Thoracic aorta (tissue), 2 donors: ENCODE measurements at places on chromosomes 12 and 14. TPM values are rescaled to one million over a fixed set of nuclear protein-coding genes. Genes with fewer than 3 reads are reported as not detected.
A peak's percentile ranks its signal among the peaks of the same experiment; 100 is the strongest.

GRCh38 chr14:90607141-90607540, 209.1 kb downstream of the TTC7B start:
- H3K4me3 ChIP-seq = no peak overlapping the region
- no peaks in the 10 kb centered on the region for H3K36me3 ChIP-seq
- no peak overlapping the region for H3K27ac ChIP-seq
- no peaks in the 10 kb centered on the region for H3K27me3 ChIP-seq
- DNase-seq = no peak

GRCh38 chr12:86551146-86551571, 295.0 kb upstream of the MGAT4C start:
- H3K4me1 ChIP-seq = peaks cover 20% of the 10 kb centered on the region
- no peaks in the 10 kb centered on the region for H3K27me3 ChIP-seq
- peak; percentile 71 for DNase-seq

GRCh38 chr12:113208041-113208934, 13.0 kb upstream of the TPCN1 start:
- DNase-seq = no peak
- H3K36me3 ChIP-seq = no peaks in the 10 kb centered on the region
- H3K27me3 ChIP-seq = no peaks in the 10 kb centered on the region

DNA sequence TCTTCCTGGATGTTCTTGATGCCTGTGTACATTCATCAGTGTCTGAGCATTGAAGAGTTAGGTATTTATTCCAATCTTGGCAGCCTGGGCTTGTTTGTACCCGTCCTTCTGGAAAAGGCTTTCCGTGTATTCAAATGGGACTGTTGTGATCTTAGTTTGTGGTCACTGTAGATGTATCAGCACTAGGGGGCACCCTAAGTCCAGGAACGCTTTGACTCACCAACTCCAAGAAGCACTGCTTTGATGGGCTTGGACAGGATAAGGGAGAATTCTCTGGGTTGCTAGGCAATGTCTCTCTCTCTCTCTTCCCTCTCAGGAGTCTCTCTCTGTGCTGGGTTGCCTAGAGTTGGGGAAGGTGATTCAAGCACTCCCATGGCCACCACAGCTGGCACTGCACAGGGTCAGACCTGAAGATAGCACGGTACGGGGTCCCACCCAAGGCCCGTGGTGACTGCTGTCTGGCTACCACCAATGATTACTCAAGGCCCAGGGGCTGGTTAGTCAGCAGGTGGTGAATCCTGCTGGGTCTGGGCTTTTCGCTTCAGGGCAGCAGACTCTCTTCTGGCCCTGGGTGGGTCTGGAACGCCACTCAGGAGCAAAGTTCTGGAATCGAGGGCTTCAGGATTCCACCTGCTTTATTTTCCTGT, 211.1 kb upstream of the RGS6 start:
- no peak overlapping the region for H3K4me3 ChIP-seq
- H3K4me1 ChIP-seq = peaks cover 20% of the 10 kb centered on the region
- H3K36me3 ChIP-seq = no peaks in the 10 kb centered on the region

GRCh38 chr12:31494455-31494854, 96.5 kb downstream of the DENND5B start:
- no peak overlapping the region for H3K4me3 ChIP-seq
- peaks cover 51% of the 10 kb centered on the region for H3K4me1 ChIP-seq
- H3K36me3 ChIP-seq = no peaks in the 10 kb centered on the region
- no peak overlapping the region for H3K27ac ChIP-seq
- H3K27me3 ChIP-seq = no peaks in the 10 kb centered on the region

DNA sequence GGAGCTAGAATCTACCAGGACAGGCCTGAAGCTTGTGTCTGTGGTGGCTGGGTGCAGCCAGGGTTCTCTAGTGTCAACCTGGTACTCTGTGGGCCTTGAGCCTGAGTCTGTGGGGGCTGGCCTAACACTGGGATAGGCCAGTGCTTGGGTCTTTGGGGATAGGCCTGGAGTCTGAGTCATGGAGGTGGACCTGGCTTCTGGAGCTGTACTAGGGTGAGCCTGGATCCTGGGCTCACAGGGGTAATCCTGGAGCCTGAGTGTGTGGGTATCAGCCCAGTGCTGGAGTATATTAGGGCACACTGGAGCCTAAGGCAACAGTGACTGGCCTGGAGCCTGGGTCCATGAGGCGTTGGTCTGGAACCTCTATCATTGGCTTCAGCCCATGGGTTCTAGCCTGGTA, 182.5 kb upstream of the NPAS3 start:
- H3K27me3 ChIP-seq = no peaks in the 10 kb centered on the region
- H3K27ac ChIP-seq = no peak overlapping the region
- no peak overlapping the region for H3K4me3 ChIP-seq
- peaks cover 26% of the 10 kb centered on the region for H3K4me1 ChIP-seq
- no peak for DNase-seq

DNA sequence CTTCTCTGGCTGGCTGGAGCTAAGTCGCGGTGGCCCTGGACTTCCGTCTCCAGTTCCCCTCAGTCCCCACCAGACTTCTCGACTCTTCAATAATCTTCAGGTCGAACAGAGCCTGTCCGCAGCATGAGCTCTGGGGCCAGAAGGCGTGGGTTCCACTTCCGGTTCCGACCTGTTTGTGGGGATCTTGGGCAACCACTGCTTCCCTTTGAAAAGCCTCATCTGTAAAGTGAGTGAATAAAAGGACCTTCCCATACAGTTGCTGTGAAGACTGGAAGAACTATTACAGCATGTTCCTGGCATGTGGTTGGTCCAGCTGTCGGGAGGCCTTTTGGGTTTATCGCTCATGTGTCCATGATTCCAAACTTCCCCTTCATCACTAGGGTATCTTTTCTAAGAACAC, 19.4 kb downstream of the ADGRD1 start:
- H3K4me3 ChIP-seq = no peak overlapping the region
- H3K4me1 ChIP-seq = no peaks in the 10 kb centered on the region
- H3K27me3 ChIP-seq = no peaks in the 10 kb centered on the region
- DNase-seq = no peak

- H3K27me3 ChIP-seq = no peaks in the 10 kb centered on the region
- H3K27ac ChIP-seq = peak overlapping the region; percentile 97
- peaks cover 55% of the 10 kb centered on the region for H3K4me1 ChIP-seq
- peak; percentile 88 for DNase-seq
Observed at GRCh38 chr12:6540181-6540877, 6.0 kb downstream of the GAPDH start.

DNA sequence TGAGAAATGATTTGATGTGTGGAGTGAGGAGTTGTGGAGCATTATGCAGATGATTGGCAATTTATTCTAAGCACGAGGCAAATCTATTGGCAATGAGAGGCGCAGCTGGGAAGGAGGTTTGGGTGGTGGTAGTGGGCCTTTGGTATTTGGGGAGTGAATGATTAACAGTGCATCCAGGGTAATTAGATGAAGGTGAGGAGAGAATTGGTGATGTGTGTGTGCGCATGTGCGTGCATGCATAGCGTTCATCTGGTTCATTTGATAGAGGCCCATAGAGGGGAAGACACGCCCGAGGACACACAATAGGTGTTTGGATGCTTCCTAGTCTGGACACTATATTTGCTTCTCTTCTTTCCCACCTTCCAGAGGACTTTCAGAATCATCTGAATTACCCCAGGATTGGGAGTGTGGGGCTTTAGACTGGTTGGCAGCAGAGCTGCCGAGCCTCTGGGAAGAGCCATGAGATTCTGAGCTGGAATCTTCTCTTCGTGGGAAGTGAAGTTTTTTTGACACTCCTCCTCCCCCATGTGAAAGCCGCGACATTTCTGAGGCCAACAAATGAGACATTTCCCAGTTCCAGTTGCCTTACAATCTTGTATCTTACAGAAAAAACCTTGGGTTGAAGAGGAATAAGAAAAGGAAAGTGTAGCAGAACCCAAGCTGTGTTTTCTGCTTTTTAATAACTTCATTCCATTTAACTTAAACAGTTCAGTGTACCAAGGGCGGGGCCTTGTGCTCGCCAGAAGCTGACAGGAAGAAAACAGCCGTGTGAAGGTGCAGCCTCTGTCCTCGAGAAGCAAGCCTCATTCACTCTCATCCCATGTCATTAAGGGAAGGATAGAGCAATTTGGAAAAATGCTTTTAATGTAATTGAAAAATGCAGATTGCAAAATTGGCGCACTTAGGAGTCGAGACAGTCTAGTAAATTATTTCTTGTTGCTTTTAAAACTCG, 65.2 kb downstream of the SLC25A47 start:
- DNase-seq = no peak
- no peaks in the 10 kb centered on the region for H3K36me3 ChIP-seq
- no peak overlapping the region for H3K27ac ChIP-seq
- peaks cover 5% of the 10 kb centered on the region for H3K4me1 ChIP-seq

- no peaks in the 10 kb centered on the region for H3K4me1 ChIP-seq
- peak overlapping the region; percentile 57 for H3K27ac ChIP-seq
- no peaks in the 10 kb centered on the region for H3K27me3 ChIP-seq
- H3K36me3 ChIP-seq = peaks cover 8% of the 10 kb centered on the region
- no peak overlapping the region for H3K4me3 ChIP-seq
Observed at GRCh38 chr14:59474172-59474571, 9.0 kb upstream of the GPR135 start.

DNA sequence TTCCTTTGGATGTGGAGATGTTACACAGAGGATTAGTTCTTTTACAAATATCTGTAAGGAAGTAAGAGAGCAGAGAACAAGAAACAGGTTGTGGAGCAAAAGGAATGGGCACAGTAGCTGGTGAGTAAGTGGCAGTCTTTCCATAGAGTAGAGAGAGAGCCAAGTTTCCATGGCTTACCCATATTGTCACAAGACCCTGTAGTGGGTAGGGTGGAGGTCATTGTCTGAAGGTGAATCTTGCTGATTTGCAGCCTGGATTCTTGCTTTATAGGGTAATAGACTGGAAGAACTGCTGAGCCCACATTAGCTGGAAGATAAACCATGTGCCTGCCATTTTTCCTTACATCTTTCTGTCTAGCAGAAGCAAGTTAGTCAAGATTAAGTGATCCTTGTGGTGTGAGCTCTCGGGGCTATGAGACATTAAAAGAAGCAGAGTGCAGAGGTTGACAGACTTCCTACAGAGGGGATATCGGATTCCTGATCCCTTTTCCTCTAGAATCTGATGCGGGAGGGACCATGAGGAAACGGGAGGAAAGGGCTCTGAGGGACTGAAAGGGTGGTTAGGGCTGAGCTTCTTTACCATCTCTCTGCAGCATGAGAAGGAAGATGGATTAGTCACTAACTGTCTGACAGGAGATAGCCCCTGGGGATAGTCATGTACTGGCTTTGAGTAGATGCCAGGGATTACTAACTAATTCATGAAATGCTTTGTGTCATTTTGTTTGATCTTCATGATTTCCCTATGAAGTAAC, 44.0 kb upstream of the LRTM2 start:
- H3K36me3 ChIP-seq = no peaks in the 10 kb centered on the region
- H3K4me1 ChIP-seq = peaks cover 7% of the 10 kb centered on the region
- DNase-seq = no peak

GRCh38 chr14:56324856-56325699, 206.9 kb downstream of the PELI2 start:
- H3K27me3 ChIP-seq = no peaks in the 10 kb centered on the region
- H3K4me1 ChIP-seq = no peaks in the 10 kb centered on the region
- no peak overlapping the region for H3K4me3 ChIP-seq
- H3K36me3 ChIP-seq = no peaks in the 10 kb centered on the region

DNA sequence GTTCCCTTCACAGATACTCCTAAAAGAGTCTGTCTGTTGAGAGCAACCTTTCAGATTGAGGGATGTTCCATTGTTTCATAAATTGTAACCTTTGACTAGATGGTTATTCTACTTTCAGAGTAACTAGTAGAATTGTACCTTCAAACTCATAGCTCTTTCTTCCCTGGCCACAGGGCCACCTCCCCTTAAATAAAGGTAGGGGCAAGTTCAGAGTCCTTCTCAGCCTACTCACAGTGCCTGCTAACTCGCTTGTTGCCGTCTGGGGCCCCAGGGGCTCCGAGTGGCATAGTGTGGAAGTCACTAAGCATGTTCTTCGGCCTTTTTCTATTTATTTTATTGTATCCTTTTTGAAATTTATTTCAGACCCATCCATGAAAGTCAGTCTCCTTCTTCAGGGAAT, 250.4 kb downstream of the ALX1 start:
- no peak for DNase-seq
- no peak overlapping the region for H3K27ac ChIP-seq
- no peaks in the 10 kb centered on the region for H3K4me1 ChIP-seq
- H3K36me3 ChIP-seq = no peaks in the 10 kb centered on the region
- H3K27me3 ChIP-seq = no peaks in the 10 kb centered on the region
- H3K4me3 ChIP-seq = no peak overlapping the region

- H3K36me3 ChIP-seq = no peaks in the 10 kb centered on the region
- H3K4me1 ChIP-seq = peaks cover 35% of the 10 kb centered on the region
- no peak overlapping the region for H3K4me3 ChIP-seq
- no peak overlapping the region for H3K27ac ChIP-seq
Observed at GRCh38 chr12:5713599-5714081, 231.4 kb downstream of the ANO2 start.

DNA sequence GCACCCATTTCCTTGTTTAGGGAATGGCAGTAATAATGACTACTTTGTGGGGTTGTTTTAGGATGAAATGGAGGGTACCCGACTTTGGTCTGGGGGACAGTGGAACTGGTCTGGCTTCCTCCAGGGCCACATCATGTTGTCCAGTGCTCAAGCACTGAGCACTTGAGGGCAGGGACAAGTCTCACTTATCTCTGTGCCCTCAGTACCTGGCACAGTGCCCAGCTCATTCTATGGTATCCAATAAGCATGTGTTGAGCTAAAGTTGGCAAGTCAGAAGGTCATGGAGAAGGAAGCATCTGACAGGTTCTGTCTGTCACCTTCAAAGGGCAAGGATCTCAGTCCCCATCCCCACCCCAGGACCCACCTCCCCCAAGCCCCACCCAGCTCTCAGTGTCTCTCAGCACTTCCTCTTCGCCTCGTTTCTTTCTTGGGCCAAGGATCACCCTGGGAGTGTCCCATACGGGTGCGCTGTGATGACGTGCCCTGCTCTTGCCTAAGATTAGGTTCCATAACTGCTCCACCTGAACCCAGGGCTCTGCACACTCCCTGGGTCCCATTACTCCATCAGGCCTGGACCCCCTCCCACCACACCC, 24.3 kb upstream of the TMEM106C start:
- no peaks in the 10 kb centered on the region for H3K4me1 ChIP-seq
- DNase-seq = no peak
- no peaks in the 10 kb centered on the region for H3K27me3 ChIP-seq
- H3K4me3 ChIP-seq = no peak overlapping the region
- no peak overlapping the region for H3K27ac ChIP-seq

DNA sequence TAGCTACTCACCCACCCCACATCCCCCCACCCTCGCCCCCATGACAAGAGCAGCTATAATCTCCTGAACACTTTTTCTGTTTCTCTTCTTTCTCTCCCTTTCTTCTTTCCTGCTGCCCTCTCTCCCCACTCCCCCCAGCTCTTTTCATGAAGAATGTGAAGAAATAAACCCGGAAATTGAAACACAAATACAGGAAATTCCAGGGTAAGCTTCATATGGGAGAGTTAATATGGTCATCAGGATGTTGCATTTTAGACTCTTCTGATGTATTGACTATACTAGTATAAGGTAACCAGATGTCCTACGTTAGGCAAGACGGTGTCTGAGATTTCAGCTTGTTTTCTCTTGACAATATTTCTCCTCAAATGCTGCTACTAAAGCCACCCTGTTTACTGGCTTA, 41.6 kb upstream of the LRIG3 start:
- no peak overlapping the region for H3K4me3 ChIP-seq
- no peaks in the 10 kb centered on the region for H3K27me3 ChIP-seq
- H3K36me3 ChIP-seq = no peaks in the 10 kb centered on the region
- no peaks in the 10 kb centered on the region for H3K4me1 ChIP-seq
- no peak for DNase-seq
- H3K27ac ChIP-seq = no peak overlapping the region

Gene TAS2R50
- 1.5 TPM for total RNA-seq

Gene ATP5MC2
- 175 TPM for total RNA-seq

Gene FGF6
- not detected for total RNA-seq

Gene C14orf93
- 9.3 TPM for total RNA-seq

Gene LRTM2
- total RNA-seq = not detected

Gene INSM2
- total RNA-seq = not detected

Gene C12orf50
- not detected for total RNA-seq

Gene ARF3
- 63.4 TPM for total RNA-seq

Gene C12orf76
- total RNA-seq = 18.1 TPM

Gene PMCH
- not detected for total RNA-seq
